ENCODE measurements at places on chromosomes 2 and 18.

GRCh38 chr2:215104226-215104625 lies 34.2 kb downstream of the ABCA12 start:
- no peak for DNase-seq

- no peak for DNase-seq
These were observed 435.1 kb upstream of the MEIS1 start for GRCh38 chr2:65999796-66000195.

DNA sequence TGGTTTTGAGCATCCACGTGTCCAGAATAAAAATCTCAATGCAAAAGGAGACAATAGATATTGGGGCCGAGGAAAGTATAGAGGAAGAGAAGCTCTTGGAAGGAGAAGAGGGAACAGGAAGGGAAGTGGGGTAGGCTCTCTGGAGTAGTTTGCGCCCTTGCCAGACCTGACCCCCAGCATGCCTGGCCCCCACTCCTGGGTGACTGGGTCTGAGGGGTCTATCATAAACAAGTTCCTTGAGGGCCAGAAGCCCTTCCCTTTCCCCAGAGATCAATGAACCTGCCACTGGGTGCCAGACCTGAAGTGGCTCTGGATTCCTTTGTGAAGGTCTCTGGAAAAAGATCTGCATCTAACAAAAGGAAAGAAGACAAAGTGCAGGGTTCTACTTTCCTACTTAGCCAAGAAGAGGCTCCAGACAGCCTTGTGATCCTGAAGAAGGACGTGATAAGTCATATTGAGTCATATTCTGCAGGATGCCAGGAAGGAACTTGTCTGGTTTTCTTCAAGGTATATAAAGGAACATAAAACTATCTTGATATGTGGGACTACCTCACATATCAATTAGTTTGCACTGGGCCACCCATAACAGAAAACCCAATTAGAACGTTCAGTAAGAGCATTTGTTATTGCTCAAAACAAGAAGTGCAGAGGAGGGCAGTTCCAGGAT lies 18.7 kb upstream of the ATOH8 start:
- no peak for DNase-seq

GRCh38 chr18:22074282-22075070 lies 94.9 kb upstream of the GATA6 start:
- no peak for DNase-seq

DNA sequence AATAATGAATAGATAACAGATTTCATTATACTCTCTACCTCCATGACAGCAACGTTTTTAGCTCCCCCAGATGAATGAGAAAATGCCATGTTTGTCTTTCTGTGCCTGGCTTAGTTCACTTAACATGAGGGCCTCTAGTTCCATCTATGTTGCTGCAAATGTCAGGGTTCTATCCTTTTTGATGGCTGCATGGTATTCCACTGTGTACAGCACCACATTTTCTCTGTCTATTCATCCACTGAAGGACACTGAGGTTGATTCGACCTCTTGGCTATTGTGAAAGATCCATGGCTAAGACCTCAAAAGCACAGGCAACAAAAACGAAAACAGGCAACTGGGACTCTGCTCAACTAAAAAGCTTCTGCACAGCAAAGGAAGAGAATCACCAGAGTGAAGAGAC lies 264.6 kb downstream of the HDAC4 start:
- DNase-seq, result no peak

DNA sequence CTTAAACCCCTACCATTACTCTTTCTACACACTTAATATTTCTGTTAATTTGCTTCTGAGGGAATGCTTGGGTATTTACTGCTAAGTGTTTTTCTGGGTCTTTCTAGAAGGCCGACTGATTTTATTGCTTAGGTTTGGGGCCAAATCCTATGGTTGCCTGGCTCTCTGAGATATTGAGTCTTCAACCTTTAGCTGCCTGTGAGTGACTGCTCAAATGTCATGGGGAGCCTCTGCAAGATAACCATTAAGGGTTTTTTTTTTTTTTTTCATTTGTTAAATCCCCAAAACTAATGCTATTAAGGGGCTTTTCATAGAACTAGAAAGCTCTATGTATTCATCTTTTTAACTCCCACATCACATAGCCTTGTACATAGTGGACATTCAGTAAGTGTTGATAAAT lies 5.0 kb downstream of the OSBPL6 start:
- no peak for DNase-seq

GRCh38 chr2:173625315-173625714 lies 270.6 kb downstream of the CDCA7 start:
- no peak for DNase-seq

DNA sequence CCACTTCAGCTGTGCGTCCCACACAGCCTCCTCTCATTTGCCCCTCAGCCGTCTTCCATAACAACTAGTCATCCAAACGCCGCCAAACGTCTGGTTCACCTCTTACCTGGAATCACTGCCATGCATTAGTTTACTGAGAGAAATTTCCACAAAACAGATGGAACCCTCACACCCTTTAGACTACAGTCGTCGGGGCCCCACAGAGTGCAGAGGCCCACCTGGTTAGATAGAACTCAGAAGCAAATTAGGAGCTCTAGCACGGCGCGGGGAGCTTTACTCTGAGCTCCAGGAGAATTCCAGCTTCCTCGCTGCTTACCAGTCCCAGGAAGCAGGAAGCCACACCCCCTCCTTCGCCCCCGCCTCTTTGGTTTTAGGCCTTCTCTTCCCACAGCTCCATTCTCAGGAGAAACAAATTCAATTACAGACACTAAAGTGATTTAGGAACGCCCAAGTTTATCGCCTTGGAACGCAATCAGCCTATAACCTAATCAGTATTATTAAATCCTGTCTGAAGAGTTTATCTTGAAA lies 9.4 kb downstream of the RNU2-63P start:
- no peak for DNase-seq

GRCh38 chr18:61770279-61770678 lies 122.5 kb downstream of the RNF152 start:
- no peak for DNase-seq

DNA sequence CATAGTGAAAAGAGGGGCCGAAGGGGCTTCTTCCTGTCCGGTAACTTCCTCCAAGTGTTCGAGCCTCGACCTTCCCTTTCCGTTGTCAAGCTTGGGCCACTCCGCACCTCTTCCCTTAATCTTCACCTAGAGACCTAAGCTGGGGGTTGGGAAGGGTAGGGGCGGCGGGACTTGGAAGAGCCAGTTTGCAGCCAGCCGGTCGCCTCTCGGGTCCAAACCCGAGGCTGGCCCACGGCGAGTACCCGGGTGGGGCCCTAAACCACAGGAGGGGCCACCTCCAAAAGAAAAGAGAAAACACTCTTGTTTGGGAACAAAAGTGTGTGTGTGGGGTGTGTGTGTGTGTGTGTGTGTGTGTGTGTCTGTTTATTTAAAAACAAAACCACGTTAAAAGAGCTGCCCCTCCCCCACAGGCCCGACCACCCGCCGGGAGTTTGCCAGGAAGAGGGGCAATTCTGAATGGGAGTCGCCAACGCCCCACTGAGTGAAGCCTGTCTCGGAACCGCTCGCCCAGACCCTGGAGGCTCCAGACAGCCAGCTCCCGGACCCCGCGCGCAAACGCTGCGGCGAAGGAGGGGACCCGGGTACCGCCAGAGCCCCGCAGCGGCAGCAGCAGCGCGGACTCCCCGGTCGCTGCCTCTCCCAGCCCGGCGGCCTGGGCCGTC lies 488 bp upstream of the RHOB start:
- no peak for DNase-seq

DNA sequence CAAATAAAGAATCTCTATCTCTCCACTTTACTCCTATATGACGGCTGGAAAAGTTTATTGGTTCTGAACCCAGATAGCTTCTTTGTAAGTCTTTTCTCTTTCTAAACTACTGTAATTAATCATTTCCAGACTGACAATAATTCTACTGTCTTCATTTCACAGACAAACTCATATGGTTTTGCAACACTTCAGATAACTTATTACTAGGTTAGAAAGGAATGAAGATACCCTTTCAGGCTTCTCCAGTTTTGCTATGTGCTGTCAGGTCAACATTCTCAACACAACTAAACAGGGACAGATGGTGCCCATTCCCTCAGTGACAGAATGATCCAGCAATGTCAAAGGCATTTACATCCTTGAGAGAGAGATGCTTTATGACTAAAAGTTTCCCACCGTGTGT lies 198.5 kb upstream of the ITGA4 start:
- DNase-seq, result no peak

GRCh38 chr2:135225781-135226180 lies 173.7 kb downstream of the RAB3GAP1 start:
- no peak for DNase-seq

- DNase-seq, result no peak
These were observed 63.2 kb downstream of the ZEB2 start for GRCh38 chr2:144456680-144457079.

DNA sequence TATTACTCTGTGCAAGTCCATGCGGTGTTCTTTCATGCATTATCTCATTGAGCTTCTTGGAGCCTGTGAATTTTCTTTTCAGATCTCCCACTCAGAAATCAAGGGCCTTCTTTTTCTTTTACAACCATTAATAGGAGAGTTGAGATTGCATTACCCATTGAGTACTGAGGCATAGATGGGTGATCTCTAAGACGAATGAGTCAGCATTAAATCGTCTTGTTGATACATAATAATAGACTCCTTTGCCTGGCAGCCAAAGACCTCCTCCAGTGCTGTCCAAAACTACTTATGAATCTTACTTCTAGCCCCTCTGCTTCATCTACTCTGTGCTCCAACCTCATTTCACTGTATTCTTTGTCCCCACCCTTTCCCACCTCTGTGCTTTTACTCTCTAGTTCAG lies 180.5 kb downstream of the AGPS start:
- DNase-seq, result no peak

DNA sequence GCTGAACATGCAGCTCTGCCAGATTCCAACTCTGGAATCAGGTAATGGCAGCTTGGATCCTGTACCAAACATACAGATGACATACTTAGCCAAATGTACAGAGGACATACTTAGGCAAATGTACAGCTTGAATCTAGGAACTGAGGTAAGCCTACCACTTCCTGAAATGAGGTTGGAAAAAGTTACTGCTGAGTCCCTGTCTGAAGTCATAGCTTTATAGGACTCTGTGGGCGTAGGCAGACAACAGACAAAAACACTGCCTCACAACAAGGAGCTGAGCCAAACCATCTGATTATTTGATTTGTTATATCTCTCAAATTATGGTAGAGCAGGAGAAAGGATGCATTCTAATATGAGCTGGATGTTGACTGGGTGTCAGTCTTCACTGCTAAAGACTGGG lies 290.2 kb upstream of the TCF4 start:
- no peak for DNase-seq

DNA sequence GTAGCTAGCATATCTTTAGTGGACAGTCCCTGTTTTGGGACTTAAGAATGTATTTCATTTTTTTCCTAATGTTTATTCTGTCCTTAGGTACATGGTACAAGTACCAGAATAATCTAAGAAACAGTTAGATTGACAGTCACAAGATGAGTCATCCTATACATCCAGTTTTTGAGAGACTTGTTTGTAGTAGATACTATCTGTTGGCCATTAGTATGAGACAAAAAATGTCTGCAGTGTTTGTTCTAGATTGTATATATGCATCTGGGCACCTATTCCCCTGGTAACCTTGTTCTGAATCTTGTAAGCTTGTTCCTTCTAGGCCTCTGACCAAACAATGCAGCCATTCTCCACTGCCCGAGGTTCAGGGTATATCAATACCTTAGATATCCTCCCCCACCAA lies 1343.5 kb downstream of the SUCLG1 start:
- DNase-seq, result no peak

DNA sequence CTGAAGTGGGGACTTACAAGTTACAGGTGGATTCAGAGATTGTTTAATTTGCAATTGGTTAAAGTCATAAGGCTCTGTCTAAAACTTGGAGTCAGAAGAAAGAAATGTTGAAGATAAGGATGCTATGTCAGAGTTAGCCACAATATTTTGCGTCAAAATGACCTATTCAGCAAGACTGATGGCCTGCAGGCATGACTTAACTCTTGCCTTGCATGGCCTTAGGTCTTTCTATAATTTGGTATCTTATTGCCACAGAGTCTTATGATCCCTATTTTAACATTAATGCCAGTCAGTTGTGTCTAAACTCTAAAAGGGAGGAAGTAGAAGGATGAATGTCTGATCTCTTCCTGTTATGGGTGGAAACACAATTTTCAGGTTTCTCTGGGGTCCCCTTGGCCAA lies 5.2 kb upstream of the COMMD1 start:
- DNase-seq, result no peak

DNA sequence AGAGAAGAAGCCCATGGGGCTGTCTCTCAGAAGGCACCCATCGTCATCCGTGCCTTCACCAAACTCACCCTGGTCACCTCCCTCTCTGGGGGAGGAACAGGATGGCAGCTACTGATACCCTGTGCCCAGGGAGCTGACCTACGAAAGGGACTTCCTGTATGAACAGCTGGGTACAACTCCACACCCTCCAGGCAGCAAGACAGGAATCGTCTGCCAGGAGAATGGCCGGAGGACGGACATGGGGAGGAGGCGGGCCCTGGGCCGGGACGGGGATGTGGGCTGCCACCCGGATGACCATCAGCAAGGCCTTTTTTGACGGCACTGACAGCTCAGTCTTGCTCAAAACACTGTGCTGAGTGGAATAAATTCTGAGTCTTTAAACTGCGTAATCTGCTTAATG lies 243.6 kb downstream of the HDAC4 start:
- no peak for DNase-seq

DNA sequence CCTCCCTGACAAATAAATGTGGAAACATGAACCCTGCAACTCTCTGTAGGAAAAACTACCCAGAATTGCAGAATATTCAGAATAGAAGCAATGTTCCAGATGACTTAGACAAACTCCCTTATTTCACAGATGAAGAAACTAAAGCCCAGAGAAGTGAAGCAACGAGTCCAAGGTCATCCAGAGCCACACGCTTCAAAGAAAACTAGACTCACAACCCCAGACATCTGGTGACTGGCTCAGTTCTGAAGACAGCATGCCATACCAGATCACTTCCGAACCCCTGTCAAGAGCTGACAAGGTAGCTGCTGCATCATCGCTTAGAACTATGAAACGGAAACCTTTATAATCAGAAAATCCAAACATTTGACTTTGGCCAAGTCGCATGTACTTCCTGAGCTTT lies 101.3 kb downstream of the PID1 start:
- no peak for DNase-seq

GRCh38 chr2:56749152-56749752 lies 565.5 kb downstream of the CCDC85A start:
- no peak for DNase-seq

DNA sequence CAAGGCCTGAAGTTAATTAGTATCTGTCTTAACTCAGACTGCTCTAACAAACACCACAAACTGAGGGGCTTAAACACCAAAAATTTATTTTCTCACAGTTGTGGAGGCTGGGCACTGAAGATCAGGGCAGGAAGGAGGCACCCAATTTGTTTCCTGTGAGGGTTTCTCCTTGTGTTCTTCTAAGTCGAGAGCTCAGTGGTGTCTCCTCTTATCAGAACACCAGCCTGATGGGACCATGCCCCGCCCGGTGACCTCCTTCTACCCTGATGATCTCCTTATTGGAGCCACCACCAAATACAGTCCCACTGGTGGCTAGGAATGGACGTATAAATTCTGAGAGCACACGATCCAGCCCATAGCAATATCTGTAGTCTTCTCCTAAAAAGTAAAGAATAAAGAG lies 20.5 kb downstream of the TMEM18 start:
- no peak for DNase-seq
